ENCODE measurements at places on chromosomes 2 and 18.

GRCh38 chr18:8847066-8847755 lies 141.9 kb downstream of the MTCL1 start:
- DNase-seq: no peak
- H3K27me3 ChIP-seq: peaks cover 51% of the 10 kb centered on the region
- H3K27ac ChIP-seq: no peak overlapping the region
- no peak overlapping the region for H3K4me3 ChIP-seq
- no peaks in the 10 kb centered on the region for H3K36me3 ChIP-seq
- H3K4me1 ChIP-seq: no peaks in the 10 kb centered on the region

- no peak overlapping the region for H3K4me3 ChIP-seq
- no peak for DNase-seq
- H3K4me1 ChIP-seq: peaks cover 8% of the 10 kb centered on the region
- no peaks in the 10 kb centered on the region for H3K36me3 ChIP-seq
Observed at GRCh38 chr2:64658269-64658668, 4.6 kb upstream of the SERTAD2 start.

DNA sequence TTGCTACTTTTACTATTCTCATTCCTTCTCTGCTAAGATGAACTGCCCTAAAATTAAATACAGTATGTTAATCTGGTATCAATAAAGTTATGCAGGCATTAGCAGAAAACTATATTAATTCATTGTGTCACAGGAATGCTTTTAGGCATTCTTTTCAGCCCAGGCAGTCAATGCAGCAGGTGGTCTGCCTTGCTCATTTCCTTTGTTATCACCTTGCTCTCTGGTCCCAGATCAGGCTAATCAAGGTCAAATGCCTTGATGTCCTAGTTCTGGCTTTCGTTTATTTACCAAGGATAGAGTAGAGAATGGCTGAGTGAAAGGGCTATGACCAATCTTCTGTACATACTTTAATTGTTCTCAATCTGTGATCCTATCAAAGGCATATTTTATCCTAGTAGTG lies 1023.6 kb downstream of the TMEM182 start:
- H3K4me3 ChIP-seq: no peak overlapping the region
- no peaks in the 10 kb centered on the region for H3K27me3 ChIP-seq
- H3K4me1 ChIP-seq: no peaks in the 10 kb centered on the region
- H3K27ac ChIP-seq: no peak overlapping the region

DNA sequence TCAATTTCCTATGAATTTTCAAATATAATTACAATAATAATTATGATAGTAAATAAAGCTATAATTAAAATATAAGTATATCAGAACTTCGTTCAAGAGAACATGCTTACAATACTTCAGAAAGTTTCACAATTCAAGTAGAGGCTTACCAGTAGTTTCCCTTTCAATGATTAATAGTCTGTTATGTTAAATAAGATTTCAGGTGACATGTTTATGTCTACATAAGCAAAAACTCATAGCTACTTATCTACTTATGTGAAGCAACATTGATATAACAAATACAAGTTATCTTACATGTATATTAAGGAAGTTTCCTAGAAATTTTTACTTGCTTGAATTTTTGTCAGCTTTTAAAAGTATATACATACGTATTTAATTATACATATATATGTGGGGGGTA lies 4.5 kb upstream of the COL3A1 start:
- H3K27me3 ChIP-seq: no peaks in the 10 kb centered on the region
- no peak overlapping the region for H3K4me3 ChIP-seq
- H3K4me1 ChIP-seq: no peaks in the 10 kb centered on the region

DNA sequence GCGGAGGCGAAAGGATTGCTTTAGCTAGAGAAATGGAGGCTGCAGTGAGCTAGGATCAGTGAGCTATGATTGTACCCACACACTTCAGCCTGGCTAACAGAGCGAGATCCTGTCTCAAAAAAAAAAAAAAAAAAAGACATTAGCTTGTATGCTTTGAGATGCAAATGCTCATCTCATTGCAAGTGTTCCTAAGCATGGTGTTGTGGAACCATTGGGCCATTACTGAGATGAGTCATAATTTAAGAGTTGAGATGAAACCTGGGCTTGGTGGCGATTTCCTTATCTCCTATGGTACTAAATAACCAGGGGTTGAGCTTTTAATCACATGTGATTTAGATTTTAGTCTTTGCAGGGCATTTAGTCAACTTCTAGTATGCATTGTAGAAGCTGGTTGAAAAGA lies 2.2 kb downstream of the PLEKHA3 start:
- DNase-seq: peak; percentile 22
- H3K27me3 ChIP-seq: no peaks in the 10 kb centered on the region
- peaks cover 11% of the 10 kb centered on the region for H3K36me3 ChIP-seq
- no peak overlapping the region for H3K27ac ChIP-seq

GRCh38 chr2:42865884-42866881 lies 73.8 kb upstream of the HAAO start:
- H3K4me3 ChIP-seq: no peak overlapping the region
- H3K36me3 ChIP-seq: no peaks in the 10 kb centered on the region
- no peaks in the 10 kb centered on the region for H3K4me1 ChIP-seq

DNA sequence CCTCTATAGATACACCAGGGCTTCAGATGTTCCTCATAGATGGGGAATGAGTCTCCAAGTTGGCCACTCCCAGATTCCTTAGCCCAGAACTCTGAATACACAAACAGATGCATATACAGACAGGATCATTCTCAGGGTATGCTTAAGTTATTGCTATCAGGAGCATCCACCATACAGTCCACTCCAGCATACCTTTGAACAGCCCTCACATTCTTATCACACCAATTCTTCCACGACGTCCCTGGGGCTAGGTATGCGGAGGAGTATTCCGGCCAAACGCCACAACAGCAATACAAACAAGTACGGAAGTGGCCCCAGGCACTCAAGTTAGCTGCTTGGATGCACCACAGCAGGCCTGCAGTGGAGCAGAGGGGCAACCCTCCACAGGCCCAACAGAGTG lies 312.5 kb upstream of the CHAC2 start:
- DNase-seq: no peak
- no peaks in the 10 kb centered on the region for H3K36me3 ChIP-seq
- no peak overlapping the region for H3K4me3 ChIP-seq
- no peak overlapping the region for H3K27ac ChIP-seq

GRCh38 chr2:7809640-7810039 lies 872.2 kb upstream of the ID2 start:
- H3K27ac ChIP-seq: no peak overlapping the region
- no peaks in the 10 kb centered on the region for H3K4me1 ChIP-seq
- no peaks in the 10 kb centered on the region for H3K36me3 ChIP-seq
- no peaks in the 10 kb centered on the region for H3K27me3 ChIP-seq

- H3K27ac ChIP-seq: no peak overlapping the region
- H3K4me1 ChIP-seq: no peaks in the 10 kb centered on the region
- H3K4me3 ChIP-seq: no peak overlapping the region
- no peaks in the 10 kb centered on the region for H3K36me3 ChIP-seq
- H3K27me3 ChIP-seq: no peaks in the 10 kb centered on the region
Observed at GRCh38 chr2:232300894-232301387, 77.6 kb upstream of the ALPP start.

DNA sequence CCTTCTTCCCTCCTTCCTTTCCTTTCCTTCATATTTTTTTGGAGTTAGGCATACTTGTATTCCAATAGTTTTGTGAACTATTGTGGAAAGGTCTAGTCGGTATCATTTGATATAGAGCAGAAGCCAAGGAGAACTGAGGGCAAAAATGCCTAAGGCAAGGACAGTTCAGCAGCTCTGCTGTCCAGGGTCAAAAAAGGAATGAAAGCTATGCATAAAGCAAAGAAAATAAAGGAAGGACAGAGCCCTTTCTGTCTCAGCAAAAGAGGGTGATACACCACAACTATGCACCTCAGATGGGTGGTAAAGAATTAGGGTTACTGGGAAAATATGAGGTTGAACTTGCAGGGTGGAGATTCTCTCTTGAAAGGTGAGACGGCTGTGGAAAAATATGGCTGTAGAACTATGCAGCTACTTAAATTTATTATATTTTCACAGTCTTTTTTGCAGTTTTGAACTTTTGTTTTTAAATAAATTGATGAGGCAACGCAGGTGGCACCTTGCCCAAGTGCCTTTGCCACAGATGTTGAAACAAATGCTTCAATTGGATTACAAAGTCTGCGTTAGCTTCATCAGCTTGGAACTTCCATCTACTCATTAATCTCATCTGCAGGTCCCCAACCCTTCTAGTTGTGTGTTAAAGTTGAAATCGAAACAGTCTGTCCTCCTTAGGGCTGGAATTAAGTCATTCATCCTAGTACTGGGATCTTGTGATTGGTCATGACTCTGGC lies 20.8 kb downstream of the LHCGR start:
- H3K27me3 ChIP-seq: peaks cover 4% of the 10 kb centered on the region
- no peak overlapping the region for H3K27ac ChIP-seq
- no peaks in the 10 kb centered on the region for H3K36me3 ChIP-seq
- no peak for DNase-seq

DNA sequence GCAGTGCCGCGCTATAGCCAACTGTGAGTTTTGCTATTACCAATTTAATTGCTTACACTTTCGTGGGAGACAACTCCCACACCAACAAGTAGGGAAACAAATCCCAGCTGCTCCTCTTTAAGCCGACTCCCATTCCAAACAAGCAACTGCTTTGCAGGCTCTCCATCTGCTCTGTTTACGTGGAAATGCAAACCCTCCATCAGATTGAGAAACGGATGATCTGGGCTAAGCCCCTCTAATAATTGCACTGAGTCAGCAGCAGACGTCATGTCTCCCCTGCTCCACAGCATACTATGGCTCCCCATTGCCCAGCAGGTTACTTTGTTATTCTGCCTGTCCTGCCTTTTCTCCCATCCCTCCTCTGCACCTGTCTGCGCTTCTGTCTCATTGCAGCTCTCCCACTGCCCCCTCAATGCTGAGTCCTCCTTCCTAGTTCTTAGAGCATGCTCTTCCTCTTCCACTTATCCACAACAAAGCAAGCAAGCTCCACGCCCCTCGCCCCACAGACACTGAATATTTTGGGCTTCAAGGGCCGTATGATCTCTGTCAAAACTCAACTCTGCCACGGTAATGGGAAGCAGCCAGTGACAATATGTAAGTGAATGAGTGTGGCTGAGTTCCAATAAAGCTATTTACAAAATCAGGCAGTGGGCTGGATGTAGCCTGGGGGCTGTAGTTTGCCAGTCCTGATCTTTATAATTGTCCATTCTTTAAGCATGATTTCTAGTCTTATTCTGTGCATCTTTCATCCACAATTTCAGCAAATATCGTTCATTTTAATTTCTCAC lies 39.5 kb upstream of the ARL4C start:
- no peak overlapping the region for H3K4me3 ChIP-seq
- no peaks in the 10 kb centered on the region for H3K36me3 ChIP-seq
- no peak overlapping the region for H3K27ac ChIP-seq
- H3K4me1 ChIP-seq: no peaks in the 10 kb centered on the region
- no peak for DNase-seq

GRCh38 chr18:78419171-78419570 lies 560.4 kb upstream of the SALL3 start:
- H3K27ac ChIP-seq: no peak overlapping the region
- no peak for DNase-seq
- no peaks in the 10 kb centered on the region for H3K36me3 ChIP-seq

GRCh38 chr2:65320946-65321345 lies 93.3 kb downstream of the ACTR2 start:
- H3K27ac ChIP-seq: no peak overlapping the region
- H3K4me3 ChIP-seq: no peak overlapping the region
- H3K36me3 ChIP-seq: peaks cover 53% of the 10 kb centered on the region
- no peaks in the 10 kb centered on the region for H3K4me1 ChIP-seq

DNA sequence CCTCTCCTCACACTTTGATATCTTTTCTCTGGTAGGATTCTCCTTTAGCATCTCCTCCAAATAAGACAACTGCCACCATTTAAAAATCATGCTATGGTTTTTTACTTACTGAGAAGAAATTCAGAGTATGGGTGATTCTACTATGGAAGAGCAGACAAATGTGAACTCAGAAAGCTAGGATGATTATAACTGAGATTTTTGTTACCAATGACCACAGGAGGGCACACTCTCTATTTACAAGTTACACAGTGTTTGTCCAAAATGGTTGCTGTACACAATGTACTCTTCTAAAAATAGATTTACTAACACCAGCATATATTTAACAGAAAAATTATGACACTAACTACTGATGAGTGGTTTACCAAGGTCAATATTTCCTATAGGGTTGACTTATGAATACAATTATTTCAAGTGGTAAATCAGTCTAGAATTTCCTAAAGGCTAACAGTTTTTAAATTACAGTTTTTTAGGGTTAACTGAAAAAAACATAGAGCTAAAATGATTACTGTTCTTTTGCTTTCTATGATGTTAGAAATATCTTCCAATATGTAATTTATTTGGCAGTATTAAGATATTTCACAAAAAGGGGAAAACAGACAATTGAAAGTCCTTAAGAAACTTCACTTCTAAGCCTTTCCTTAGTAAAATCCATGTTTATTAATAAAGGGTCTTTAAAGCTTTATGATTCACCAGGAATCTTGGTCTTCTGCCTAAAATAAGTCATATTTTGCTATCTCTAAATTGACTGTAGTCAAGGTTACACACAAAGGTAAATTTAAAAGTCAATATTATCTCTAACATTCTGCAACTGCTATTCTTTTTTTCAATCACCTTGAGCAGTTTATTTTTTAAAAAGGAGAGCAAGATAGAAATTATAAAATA lies 57.2 kb downstream of the MAP4K3 start:
- peaks cover 10% of the 10 kb centered on the region for H3K36me3 ChIP-seq
- peaks cover 8% of the 10 kb centered on the region for H3K4me1 ChIP-seq
- peak; percentile 66 for DNase-seq
- H3K4me3 ChIP-seq: no peak overlapping the region
- no peaks in the 10 kb centered on the region for H3K27me3 ChIP-seq

Data from K562 (cell line).